ENCODE measurements at places on chromosomes 16 and 17.

GRCh38 chr17:43880420-43880991 lies 26.8 kb downstream of the MPP2 start:
- DNase-seq: peak; percentile 34

- DNase-seq: no peak
These were observed 26.1 kb downstream of the CTU2 start for GRCh38 chr16:88732172-88732960.

- no peak for DNase-seq
These were observed 27.8 kb downstream of the CYB5D2 start for GRCh38 chr17:4170639-4171280.

- DNase-seq: peak; percentile 45
These were observed 565 bp downstream of the DDX52 start for GRCh38 chr17:37642681-37643080.

DNA sequence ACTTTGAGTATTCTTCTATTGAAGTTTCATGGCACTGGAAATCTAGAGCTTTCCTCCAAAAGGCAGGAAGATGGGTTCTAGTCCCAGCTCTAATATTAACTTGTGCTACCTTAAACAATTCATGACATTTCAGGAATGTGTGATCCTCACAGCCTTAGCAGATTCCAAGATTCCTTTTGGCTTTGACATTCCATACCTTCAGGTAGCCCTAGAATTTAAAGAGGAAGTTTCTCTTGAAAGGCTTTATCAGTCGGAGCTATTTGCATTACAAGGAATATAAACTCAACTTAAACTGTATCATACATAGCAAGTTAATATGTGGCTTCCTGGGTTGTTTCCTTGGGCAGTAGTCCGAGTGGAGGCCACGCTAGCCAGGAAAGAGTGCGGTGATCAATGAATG lies 330.0 kb downstream of the SHISA9 start:
- DNase-seq: no peak

GRCh38 chr17:4604111-4604644 lies 19.8 kb downstream of the SMTNL2 start:
- DNase-seq: no peak

DNA sequence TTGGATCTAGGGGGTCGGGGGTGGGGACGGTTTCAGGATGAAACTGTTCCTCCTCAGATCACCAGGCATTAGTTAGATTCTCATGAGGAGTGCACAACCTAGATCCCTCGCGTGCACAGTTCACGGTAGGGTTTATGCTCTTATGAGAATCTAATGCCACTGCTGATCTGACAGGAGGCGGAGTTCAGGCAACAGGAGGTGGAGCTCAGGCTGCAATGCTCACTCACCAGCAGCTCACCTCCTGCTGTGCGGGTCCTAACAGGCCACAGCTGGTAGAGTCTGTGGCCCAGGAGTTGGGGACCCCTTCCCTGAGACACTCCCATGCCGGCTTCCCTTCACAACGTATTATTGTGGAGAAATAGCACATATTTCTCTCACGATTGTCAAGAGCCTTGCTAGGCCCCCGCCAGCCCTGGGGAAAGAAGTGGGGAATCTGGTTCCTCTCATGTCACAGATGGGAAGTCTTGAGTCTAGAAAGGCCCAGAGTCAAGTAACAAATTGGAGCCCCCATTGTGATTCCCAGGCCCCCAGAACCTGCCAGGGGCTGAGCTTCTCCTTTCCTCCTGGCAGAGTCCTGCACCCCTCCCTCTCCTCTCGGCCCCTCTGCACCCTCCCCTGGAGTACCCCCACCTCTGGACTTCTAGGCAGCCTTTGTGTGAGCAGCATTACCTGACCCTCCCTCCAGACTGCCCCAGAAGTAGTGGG lies 6.1 kb upstream of the KRT14 start:
- DNase-seq: no peak

DNA sequence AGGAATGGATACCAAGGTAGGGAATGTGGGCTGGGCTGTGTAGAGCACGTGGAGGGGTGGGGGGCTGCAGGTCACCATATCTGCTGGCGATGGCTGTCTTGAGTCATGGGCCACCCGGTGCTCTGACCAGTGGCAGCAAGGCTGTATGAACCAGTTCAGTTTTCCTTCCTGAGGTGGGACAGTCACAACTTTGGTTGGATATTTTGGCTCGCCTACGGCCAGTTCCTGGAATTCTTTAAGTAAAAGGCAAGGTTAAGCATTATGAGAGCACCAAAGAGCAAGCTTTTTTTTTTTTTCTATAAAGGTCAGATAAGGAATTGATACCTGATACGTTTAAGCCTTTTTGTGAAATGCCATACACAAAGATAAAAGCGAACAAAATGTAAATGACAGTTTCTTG lies 81.9 kb downstream of the USP22 start:
- no peak for DNase-seq

DNA sequence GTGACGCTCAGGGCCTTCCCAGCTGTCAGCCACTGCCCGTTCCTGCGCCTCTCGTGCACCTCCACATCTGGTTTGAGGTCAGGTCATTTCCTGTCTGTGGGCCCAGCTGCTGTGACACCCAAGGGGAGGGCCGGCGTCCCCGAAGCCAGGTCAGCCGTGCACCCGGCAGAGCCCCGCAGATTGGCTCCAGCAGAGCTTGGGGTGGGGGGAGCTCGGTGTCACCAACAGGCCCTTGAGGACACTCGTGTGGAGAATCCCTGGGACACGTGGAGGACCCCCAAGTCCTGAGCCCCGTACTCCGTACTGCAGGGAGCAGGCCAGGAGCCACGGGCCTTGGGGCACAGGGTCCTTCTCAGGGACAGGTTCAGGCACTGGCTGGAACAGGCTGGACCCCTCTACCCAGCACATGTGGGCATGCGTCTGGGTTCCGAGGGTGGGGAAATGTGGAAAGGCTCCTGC lies 4.8 kb downstream of the SPATA2L start:
- peak; percentile 37 for DNase-seq

- no peak for DNase-seq
These were observed 10.0 kb downstream of the SUPT4H1 start for GRCh38 chr17:58341861-58342475.

DNA sequence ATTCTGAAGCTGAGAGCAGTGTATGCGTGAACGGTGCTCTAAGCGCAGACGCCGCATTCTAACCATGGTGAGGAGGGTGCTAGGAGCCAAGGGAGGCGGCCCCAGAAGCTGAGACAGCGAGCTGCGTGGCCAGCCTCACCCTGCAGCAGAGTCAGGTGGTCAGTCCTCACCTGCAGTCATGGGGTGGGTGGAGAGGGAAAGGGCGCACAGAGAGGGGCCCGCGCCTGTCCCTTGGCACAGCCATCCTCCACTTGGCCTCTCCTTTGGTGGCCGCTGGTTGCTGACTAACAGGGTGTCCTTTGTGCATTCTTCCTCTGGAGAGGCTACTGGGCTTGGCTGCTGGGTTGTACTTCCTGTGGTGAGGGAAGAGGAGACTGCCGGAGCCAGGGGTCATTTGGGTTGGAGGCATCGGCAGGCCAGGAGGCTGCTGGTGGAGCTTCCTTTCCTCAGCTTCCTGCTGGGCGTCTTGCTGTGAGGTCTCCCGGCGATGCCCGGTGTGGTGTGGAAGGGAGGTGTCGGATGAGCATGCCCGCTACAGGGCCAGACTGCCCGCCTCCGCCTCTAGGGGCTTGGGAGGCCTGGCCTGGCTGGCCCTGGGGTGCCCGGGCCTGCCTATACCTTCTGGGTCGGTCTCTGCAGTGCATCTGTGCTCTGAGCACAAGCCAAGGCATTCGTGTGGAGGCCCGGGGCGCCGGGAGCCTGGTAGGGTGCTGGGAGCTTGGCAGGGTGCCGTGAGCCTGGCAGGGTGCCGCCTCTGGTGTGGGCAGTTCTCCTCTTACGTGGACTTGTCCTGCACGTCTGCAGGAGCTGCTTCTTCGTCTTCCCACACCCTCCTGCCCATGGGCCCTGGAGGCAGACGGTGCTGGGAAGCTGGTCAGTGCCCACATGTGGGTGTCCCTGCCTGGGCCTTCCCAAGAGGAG lies 17.4 kb downstream of the RNF213 start:
- no peak for DNase-seq

- no peak for DNase-seq
These were observed 915 bp downstream of the AHSP start for GRCh38 chr16:31528523-31529107.

- DNase-seq: peak; percentile 56
These were observed 2.9 kb upstream of the PGS1 start for GRCh38 chr17:78375401-78376151.

DNA sequence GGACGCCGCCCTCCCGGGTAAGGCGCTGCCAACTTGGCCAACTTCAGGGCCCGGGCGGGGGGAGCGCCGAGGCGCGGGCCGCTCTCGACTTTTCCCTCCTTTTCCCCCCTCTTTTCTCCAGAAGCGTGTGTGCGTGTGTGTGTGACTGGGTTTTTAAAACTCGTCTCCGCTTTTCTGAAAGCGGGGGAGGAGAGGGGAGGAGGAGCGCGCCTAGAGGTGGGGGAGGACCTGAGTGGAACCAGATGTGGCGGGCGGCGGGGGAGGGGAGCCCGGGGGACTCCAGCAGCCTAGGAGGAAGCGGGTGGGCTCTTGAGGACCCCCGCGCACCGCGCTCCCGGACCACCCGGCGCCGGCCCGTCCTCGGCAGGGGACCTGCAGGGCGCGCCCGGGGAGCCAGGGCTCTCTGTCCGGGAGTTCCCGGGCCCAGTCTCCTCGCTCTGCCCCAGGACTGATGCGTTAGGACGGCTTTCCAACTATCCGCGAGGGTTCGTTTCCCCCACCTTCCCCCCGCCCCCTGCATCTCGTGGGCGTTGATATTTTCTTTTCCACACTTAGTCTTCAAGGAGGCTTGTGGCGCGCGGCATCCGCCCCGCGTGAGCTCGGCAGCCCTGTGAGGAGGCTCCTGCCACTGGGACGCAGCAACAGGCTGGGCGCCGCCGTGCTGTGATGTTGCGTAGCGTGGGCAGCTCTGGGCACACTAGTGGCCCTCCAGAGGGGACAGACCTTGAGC lies 599 bp downstream of the MRC2 start:
- DNase-seq: peak; percentile 81

DNA sequence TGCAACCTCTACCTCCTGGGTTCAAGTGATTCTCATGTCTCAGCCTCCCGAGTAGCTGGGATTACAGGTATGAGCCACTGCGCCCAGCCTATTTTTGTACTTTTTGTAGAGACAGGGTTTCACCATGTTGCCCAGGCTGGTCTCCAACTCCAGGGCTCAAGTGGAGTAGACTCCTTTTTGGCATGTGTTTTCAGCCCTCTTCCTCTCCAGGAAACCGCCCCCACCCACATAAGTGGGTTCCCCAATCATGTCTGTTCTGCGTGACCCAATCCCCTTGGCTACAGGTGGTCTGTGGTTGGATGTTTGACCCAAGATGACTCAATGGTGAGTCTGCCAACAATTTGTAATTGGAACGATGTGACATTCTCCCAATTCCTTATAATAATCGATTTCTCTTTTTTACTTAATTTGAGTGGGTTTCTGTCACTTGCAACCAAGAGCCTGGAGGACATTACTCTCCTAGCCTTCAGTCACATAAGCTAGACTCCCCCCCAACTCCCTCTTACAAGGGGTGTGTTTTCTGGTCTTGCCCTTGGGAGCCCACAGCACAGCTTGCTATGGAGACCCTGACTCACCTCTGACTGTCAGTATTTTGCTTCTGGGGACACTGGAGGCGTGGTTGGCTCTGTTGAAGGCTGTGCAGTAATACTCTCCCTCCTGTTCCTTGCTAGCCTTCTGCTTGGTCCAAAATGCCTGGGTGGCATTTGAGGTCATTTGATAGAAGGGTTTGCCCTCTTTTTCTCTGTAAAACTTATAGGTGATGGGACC lies 34.9 kb downstream of the PECAM1 start:
- peak; percentile 85 for DNase-seq

Data from NB4 (cell line).